Amygdala (tissue), 56 donors: ENCODE measurements at places on chromosomes 2 and 18.

GRCh38 chr2:150459281-150459680 lies 28.2 kb downstream of the RND3 start:
- DNase-seq: no peak

- no peak for DNase-seq
These were observed 213.4 kb downstream of the RND3 start for GRCh38 chr2:150274108-150274507.

DNA sequence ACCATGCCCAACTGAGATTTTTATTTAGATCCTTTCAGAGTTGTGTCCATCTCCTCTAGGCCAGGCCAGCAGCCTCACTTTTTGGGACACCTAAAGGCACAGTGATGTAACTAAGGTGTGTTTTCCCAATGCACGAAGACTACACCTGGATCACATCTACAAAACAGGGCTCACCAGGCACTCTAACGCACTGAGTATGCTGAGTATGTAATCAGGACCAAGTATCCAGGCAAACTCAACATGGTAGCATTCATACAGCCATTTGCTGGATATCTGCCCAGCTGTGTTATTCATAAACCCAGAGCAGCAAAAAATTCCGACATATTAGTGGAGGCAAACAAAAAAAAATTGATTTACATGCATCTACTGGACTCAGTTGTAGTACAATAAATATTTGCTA lies 33.8 kb downstream of the LPIN2 start:
- no peak for DNase-seq

DNA sequence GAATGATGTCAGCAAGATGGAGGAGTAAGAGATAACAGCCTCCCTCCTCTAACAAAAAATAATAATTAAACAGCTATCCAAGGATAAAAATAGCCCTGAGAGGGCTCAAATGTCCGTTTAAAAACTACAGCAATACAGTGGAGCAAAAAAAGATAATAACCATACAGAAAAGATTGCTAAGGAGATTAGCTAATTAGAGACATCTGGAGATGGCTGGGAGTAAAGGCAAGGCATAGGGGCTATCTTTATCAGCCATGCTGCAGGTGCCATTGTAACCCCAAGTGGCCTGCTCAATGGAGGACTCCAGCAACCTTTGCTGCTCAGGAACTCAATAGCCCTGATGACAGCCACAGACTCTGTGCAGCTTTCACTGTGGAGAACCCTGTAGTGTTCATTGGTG lies 42.7 kb downstream of the MDH1 start:
- DNase-seq: no peak

DNA sequence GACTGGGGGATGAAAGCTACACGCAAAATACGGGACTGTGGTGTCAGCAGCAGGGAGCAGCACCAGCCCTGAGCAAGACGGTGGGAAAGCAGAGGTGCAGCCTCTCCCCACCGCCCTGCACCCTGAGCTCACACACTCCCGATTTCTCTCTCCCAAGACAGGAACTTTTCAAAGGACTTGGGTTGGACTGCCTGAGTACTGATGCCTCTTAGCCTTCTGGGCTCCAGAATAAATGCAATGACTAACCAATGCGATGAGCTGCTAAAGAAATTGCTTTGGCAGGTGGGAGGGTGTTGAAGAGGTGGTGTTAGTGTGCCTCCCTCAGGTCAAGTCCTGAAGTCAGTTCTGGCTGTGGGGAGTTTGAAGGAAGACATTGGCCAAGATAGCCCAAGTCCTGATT lies 9.6 kb downstream of the TRIM54 start:
- no peak for DNase-seq

DNA sequence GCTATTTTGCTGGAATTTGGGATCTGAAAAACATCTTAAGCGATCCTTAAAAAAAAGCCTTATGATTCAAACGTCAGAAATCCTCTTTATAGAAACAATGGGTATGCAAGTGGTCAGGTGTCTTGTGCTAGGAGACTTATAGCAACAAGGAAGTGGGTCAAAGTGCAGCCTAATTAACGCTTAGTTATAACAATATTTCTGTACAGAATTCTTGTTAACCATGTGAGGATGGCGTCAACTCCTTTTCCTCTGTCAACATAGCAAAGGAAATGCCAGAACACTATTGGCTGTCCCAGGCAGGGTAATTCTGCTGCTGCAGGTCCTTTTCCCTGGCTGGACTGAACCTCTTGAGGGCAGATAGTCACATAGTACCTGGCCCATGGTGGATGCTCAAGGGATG lies 189.4 kb downstream of the MSH2 start:
- DNase-seq: no peak

- DNase-seq: no peak
These were observed 286.4 kb downstream of the CDH19 start for GRCh38 chr18:66317243-66318090.

DNA sequence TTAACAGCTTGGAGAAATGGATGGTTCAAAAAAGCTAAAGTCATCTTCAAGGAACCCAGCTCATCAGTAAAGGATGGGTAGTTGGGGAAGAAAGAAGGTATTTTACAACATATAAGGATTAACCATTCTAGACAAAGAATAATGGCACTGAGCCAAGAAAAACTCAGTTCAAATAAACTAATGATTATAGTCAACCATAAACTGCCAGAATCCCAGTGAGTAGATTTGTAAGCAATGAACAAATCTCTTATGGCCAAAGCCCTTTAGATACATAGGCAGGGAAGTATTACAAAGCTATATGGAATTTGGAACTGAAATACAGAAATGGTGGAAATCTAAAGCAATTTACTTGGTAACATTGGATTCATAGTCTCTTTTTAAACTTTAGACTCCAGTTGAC lies 92.4 kb upstream of the ZFP36L2 start:
- DNase-seq: no peak
